ENCODE measurements at places on chromosomes 7 and 10.

- DNase-seq, result no peak
Observed at GRCh38 chr10:110273474-110273873, 31.2 kb downstream of the SMNDC1 start.

DNA sequence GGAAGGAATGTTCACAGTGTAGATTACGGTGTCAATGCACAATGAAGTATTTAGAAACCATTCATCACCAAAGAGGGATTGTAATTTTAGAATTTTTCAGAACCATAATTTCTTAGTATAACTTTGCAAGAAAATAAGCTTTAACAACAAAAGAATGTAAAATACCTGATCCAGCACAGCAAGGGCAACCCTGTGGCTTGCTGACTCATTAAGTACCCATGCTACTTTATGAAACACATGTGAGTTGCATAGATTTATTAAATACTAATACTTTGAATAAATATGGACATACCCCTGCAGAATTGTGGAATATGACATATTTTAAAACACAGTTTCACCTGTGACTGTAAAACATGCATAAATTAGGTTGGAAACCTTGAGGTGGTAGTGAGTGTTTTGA, 281.3 kb downstream of the ZNF248 start:
- DNase-seq, result no peak

GRCh38 chr10:92644921-92645320, 44.8 kb upstream of the HHEX start:
- DNase-seq, result no peak

DNA sequence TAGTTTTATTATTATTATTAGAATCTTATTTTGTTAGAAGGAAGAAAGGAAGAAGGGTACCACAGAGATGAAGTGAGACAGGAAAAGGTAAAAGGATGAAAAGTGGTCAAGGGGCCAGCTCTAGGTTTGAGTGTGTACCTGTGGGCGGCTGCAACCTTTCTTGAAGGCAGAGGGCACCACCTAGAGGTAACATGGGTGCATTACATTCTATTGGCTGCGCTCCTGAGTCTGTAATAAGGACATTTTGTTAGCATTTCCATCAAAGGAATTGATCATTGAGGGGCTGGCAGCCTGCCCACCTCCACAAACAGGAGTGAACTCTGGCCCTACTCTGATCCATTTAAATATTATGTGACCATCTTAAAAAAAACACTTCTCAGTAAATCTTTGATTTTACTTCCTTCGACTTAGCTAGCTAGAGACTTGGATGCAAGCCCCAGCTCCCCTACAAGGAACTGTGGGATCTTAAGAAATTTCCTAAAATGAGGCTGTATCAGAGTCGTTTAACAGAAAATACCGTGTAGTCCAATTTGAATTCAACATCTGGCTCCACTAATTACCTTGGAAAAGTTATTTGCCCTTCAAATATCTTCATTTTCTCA, 610.4 kb downstream of the IPMK start:
- DNase-seq, result no peak

DNA sequence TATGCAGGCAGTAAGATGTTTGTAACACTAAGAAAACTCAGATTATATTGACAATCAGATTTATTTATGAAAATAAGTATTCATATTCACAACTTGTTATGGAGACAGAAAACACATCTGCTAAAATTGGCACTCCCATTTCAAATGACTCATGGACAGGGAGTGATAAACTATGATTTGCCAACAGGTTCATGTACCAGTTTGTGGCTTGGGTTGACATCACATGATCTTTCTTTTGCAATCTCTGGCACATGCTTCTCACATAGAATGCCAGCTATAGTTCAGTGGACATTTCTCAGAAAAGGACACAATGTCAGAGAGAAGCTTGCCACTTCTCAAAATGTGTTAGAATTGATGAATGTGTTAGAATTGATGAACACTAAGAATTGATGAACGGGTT, 663.2 kb upstream of the ANKRD30A start:
- DNase-seq, result no peak

- no peak for DNase-seq
Observed at GRCh38 chr7:417973-418601, 101.6 kb downstream of the PDGFA start.

GRCh38 chr7:93757426-93757825, 133.1 kb downstream of the TFPI2 start:
- DNase-seq, result no peak

Measured in cerebellar nuclear complex (tissue), 1 donor.